ENCODE measurements at places on chromosomes 1 and 21. TPM values are rescaled to one million over a fixed set of nuclear protein-coding genes. Genes with fewer than 3 reads are reported as not detected.

ADAMTS1 gene
- 90.6 TPM for polyA plus RNA-seq

- DNase-seq, result no peak
Measured at GRCh38 chr1:17148950-17149608, 29.8 kb upstream of the PADI2 start.

DNA sequence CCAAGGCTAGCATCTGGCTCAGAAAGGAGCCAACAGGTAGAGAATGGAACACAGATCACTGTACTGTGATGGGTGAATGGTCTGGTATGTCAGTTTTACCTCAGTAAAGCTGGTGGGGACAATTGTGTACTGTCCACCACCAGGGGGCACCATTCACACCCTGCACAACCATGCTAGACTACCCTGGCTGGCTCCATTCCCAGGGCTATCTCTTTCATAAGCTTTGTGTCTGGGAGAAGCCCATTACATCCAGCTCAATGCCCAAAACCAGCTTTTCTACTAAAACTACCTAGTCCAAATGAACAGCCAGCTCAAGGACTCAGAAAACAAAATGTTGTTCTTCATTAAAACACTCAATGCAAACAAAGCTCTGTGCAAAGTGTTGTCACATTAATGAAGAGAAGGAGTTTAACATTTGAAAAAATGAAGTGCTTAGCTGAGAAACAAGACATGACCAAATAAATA lies 62.0 kb upstream of the RASAL2 start:
- DNase-seq, result peak; percentile 77

GCSAML gene
- polyA plus RNA-seq, result 0.58 TPM

- DNase-seq, result peak; percentile 22
Measured at GRCh38 chr1:17359031-17359430, 13.0 kb upstream of the PADI6 start.

DNA sequence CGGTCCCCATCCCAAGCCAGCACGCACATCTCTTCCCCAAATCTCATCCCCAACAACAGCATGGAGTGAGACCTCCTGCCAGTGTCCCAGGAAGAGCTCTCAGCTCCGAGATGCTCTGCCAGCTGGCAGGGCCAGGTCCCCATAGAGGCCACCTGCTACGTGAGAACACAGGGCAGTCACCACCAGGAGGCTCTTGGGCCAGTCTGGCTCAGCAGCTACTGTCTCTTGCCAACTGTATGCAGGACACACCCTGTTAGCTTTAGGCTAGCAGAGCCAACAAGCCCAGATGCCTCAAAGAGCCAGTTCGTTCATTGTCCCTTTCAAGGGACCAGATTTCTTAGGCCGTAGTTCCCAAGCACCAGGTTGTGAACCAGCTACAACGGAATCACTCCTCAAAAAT lies 36.9 kb downstream of the FBXO2 start:
- DNase-seq, result no peak

DNA sequence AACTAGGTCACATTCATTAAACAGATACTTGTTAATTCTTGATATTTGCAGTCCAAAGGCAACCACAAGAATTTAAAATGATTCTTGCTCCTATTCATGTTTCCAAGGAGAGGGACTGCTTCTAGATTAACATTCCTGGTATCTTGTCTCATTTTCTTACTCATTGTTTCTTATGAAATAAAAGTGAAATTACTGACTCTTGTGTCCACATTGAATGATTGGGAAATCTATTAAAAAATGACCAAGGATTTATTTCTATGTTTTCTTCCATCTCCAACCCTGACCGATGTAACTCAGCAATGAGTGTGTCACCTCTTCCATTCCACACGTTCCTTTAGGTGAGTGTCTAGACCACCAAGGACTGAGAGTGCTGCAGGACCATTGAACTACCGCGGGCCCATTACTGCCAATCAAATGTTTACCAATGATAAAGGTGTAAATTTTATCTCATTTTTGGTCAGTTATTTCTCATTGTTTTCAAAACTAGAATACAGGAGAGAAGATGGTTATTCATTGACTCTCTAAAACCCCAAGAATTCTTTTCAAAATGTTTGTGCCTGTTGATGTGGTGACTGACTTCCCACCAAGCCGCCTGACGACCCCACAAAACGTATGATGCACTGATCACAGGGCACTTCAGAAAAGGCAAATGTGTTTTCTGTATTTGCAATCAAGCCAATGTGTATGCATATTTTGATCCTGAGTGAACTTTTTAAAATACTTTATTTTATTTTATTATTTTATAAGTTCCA lies 414.6 kb upstream of the PTBP2 start:
- DNase-seq, result no peak

DNA sequence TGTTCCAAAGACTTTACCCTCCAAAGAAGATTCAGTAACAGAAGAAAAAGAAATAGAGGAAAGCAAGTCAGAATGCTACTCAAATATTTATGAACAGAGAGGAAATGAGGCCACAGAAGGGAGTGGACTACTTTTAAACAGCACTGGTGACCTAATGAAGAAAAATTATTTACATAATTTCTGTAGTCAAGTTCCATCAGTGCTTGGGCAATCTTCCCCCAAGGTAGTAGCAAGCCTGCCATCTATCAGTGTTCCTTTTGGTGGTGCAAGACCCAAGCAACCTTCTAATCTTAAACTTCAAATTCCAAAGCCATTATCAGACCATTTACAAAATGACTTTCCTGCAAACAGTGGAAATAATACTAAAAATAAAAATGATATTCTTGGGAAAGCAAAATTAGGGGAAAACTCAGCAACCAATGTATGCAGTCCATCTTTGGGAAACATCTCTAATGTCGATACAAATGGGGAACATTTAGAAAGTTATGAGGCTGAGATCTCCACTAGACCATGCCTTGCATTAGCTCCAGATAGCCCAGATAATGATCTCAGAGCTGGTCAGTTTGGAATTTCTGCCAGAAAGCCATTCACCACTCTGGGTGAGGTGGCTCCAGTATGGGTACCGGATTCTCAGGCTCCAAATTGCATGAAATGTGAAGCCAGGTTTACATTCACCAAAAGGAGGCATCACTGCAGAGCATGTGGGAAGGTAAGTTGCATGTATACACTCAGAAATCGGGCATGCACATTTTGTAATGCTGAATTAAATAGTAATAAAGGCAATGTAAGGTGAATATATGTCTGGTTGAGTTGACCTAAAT lies 97.2 kb downstream of the ZFYVE9 start:
- DNase-seq, result no peak

DNA sequence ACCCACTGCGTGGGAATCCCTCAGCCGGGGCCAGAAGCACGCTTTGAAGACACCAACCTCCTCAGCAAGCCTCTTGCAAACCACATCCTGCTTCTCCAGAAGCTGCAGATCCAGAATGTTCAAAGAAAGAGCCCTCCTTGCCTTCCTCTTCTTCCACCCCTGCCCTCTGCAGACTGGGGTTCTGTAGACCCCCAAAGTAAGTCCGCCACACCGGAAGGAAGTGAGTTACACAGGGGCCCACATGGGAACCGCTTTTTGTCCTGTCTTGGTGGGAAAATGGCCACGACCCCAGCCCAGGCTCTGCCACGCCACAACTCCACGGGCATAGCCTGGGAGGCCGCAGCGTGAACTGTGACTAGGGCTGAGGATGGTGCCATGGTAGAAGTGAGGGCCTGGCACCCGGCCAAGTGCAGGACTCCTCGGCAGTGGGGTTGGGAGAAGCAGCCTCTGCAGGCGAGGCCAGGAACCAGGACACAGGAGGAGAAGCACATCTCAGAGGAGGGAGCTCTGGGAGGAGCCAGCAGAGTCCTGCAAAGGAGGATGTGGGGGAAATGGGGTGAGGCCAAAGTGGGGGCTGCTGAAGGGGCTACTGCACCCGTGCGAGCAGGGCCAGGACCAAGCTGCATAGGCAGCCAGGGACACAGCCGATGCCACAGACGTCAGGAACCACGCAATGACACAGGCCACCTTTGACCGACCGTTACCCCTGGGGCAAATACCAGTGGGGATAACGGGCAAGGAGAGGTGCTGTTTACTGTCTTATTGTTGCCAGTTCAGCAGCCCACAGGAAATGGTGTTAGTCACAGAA lies 30.9 kb downstream of the PDE9A start:
- no peak for DNase-seq

CYP4A11 gene
- 58.8 TPM for polyA plus RNA-seq

DNA sequence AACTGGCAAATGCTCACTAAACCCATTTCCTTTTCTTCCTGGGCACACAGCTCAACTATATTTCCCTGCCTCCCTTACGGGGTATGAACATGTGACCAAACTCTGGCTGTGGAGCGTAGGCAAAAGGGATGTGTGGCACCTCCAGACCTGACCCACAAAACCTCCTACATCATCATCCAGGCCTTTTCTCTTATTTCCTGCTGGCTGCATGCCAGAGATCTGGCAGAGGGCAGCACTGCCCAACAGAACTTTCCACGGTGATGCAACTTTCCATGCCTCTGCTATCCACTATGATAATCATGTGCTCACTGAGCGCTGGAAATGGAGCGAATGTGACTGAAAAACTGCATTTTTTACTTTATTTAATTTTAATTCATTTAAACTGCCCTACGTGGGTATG lies 99.6 kb upstream of the CACNA1E start:
- DNase-seq, result no peak

- DNase-seq, result no peak
Measured at GRCh38 chr1:15758953-15759661, 512 bp downstream of the FBLIM1 start.

DNA sequence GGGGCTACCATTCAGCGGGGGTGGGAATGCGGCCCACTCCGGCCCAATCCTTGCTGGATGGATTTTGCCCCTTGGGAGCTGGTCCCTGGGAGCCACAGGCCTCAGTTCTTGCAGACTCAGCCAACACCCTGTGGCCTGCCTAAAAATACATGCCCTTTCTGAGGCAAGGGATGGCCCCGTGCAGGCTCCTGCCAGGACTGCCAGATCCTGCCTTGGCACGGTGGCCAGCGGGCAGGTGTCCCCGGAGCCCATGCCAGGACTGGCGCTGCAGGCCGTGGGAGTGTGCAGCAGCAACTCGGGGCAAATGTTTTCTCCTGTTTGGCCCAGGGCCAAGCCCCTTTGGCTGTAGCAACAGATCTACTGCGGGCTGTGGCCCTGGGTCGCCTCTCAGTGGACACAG lies 1.6 kb upstream of the PANK4 start:
- DNase-seq, result no peak

CD160 gene
- 1.0 TPM for polyA plus RNA-seq

GRCh38 chr1:94884106-94884505 lies 42.8 kb downstream of the CNN3 start:
- DNase-seq, result peak; percentile 79
